ENCODE measurements at places on chromosomes 1 and 21.

GRCh38 chr1:68191717-68192116, 40.6 kb downstream of the WLS start:
- DNase-seq: no peak

DNA sequence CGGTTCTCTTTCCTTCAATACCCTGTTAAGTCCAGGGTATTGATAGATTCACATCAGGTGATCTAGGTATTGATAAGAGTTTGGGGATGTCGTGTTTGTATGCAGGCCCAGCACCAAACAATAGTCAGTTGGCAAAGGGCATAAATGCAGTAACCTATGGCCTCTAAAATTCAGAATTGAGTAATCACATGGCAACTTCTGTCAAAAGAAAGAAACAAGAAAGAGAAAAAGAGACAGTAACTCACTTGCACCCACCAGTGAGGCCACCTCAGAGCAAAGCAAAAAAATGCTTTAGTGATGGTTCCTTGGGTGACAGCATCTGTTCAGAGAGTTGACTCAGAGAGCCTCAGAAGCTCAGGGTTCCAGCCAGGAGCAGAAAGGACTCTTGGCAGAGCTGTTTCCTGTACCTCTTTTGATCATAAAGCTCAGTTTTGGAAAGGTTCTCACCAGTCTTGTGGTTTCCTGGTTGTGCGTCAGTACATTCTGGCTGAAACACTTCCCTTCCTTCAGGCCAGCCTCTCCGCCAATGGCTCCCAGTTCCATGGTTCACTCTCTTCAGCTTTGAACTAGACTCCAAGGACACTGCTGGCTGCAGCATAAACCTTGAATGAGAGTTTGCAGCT, 70.1 kb upstream of the GORAB start:
- no peak for DNase-seq

DNA sequence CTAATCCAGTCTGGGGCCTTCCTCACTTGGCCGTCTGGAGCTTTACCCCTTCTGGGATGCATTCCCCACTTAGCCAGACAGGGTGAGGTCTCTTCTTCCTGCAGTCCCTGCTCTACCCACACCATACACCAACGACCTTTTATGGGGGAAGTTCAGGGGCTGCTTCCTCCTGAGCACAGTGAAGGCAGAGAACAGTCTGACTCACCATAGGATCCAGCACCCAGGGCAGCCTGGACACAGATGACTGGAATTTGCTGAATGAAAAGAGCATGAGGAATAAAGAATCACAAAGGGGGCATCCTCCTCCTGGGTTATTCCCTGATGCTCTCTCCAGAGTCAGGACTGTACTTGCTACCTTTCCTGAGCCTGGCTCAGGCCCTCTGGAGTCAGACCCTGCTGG, 4.6 kb upstream of the FOXE3 start:
- DNase-seq: no peak

- no peak for DNase-seq
Measured at GRCh38 chr1:94244816-94245215, 7.4 kb upstream of the ARHGAP29 start.

DNA sequence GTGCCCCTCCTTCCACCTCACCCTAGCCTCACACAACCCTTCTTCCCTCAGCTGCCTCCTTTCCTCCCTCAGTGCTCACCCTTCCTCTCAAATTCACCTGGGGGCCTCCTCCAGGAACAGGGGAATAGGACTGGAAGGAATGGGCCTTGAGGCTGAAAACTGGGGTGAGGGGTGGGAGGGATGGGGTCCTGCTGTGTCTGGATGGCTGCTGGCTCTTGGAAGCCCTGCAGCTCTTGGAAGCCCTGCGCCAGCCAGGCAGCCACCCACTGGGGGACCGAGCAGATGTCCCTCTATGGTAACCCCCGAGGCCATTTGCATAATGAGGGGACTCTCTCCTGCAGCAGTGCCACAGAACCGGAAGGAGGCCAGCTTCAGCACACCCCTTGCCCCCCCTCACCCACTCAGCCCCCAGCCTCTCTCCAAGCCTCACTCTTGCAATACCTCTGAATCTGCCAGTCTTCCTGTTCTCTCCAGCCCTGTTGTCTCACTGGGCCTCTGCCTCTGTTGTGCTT, 85.2 kb downstream of the KIRREL1 start:
- DNase-seq: no peak

DNA sequence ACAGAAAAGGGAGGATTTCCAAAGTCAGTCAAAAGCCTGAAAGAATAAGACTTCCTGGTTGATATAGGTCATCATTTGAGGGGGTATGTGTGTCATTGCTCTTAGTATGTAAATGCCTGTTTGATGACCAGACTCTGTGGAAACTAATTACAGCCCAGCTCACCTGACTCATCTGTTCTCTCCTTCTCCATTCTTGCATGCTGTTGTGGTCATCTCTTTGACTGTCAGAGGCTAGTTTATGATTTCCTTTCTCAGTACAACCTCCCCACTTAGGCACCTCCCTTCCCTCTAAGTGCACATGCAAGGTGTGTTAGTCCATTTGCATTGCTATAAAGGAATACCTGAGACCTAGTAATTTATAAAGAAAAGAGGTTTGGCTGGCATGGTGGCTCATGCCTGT, 2.4 kb upstream of the C1orf116 start:
- no peak for DNase-seq

- DNase-seq: no peak
Measured at GRCh38 chr1:219247441-219247840, 73.8 kb downstream of the LYPLAL1 start.

DNA sequence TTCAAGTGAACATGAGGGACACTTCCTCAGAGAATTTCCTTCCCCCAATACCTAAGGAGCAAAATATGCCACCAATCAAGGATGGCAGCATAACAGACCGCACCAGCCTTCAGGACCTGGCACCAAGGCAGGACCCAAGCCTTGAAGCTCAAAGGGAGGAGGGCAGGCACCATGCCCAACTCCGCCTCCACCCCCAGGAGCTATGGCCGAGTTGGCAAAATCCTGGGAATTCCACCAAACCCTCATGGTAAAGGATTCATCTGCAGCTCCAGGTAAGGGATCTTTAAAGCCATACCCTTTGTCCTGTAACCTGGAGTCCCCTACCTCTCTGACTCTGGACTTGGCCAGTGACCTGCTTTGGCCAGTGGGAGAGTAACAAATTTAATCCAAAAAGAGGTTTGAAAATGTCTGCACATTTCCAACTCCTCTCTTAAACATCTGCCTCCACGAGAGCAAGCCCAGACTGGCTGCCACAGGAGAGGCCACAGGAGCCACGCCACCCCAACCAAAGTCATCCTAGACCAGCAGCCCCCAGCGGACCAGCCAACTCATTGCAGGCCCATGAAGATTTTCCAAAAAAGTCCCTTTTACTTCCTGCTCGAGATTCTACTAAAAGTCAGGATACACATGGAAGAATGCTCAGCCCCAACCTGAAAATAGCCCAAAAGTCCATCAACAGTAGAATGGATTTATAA, 41.9 kb downstream of the NPHP4 start:
- no peak for DNase-seq

- DNase-seq: no peak
Measured at GRCh38 chr1:38352869-38353268, 306.3 kb upstream of the POU3F1 start.

DNA sequence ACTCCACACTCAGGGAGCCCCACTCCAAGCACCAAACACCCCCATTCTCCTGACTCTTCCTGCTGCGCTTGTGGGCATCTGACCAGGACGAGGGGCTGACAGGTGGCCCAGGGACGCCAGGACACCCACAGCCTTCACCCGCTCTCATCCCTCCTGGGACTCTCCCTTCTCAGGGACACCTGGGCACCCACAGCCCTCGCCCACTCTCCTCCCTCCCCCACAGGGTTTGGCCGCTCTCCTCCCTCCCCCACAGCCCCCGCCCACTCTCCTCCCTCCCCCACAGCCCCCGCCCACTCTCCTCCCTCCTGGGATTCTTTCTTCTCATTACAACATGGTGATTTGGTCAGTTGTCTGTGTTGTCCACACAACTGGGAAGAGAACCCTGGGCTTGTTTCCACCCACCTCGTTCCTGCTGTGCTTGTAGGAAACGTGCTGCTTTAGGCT, 43.4 kb downstream of the PRDM15 start:
- DNase-seq: no peak

Measured in HAP-1 (cell line).